ENCODE measurements at places on chromosomes 7 and 10.

GRCh38 chr7:92598310-92598981 is 8.3 kb upstream of the FAM133B start:
- DNase-seq, result no peak

DNA sequence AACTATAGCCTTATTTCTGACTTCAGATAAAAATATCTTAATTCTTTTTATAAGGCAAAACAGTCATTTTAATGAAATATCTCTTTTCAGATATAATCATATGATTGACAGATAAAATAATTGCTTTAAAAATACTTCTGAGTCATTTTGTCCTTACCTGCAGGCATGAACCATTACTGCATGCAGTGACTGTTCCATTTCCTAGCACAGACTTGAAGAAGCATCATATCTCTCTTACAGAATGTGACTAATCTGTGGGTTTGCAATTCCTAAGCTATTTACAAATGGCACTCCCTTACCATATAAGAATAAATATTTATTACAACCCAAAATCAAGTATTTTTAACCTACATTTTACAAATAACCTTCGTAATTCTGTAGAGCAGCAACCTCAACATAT is 120.7 kb downstream of the SRPK2 start:
- no peak for DNase-seq

- no peak for DNase-seq
These were observed 34.4 kb downstream of the BCAP29 start for GRCh38 chr7:107614425-107614824.

DNA sequence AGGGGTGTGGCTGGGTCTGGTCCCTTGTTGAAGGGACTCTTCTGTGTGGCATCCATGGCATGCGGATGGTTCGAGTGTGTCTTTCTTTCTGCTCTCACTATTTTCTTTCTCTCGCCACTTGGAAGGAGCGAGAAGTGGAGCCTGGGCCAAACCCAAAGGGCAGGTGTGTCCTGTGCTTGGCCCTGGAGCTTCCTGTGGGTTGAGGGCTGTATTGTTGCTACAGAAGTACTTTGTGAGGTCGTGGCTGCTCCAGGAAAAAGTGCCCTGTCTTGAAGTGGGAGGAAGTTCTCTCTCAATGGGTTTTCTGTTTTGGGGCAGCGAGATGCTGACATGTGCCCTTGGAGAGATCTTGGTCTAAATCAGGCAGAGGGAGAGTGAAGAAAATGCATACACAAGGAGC is 72.0 kb downstream of the DOCK1 start:
- DNase-seq, result no peak
